Germinal center (tissue), 1 donor: ENCODE measurements at places on chromosomes 2 and 18.

GRCh38 chr2:39902103-39902502, 123.0 kb upstream of the THUMPD2 start:
- no peak for DNase-seq

GRCh38 chr2:187815113-187815512, 260.9 kb upstream of the TFPI start:
- no peak for DNase-seq

- no peak for DNase-seq
These were observed 66.7 kb downstream of the EDAR start for GRCh38 chr2:108922141-108922915.

- peak; percentile 95 for DNase-seq
These were observed at the start of gene KCTD18 for GRCh38 chr2:200509612-200510433. KCTD18 (minus strand) TSS chr2:200510068; CDS start chr2:200507016, 3,052 bp downstream.

- DNase-seq = no peak
These were observed 180.3 kb downstream of the VAPA start for GRCh38 chr18:10094154-10094553.

DNA sequence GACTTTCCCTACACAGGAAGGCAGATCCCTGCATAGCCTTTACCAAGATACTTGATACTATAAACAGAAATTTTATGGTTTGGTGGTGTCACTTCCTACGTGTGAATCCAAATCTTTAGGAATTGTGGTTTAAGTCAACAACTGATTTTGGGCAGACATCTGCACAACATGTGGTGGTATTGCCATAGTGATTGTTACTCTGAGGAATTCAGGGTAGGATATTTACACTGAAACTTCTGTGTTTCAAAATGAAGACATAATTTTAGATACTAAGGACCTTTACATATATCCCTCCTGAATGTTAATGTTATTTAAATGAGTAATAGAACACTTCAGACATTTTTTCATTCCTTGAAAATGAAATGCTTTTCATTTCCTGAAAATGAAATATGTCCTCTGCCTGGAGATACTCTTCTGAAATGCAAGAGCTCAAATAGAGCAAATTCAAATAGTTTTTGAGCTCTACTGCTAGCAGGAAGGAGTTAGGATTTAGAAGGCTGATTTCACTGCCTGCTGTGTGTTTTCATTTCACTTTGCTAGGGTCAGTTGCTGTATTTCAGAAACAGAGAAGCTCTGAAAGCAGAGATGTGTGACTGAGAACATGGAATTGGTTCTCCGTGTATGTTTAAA, 77.2 kb downstream of the MDH1 start:
- DNase-seq = no peak

DNA sequence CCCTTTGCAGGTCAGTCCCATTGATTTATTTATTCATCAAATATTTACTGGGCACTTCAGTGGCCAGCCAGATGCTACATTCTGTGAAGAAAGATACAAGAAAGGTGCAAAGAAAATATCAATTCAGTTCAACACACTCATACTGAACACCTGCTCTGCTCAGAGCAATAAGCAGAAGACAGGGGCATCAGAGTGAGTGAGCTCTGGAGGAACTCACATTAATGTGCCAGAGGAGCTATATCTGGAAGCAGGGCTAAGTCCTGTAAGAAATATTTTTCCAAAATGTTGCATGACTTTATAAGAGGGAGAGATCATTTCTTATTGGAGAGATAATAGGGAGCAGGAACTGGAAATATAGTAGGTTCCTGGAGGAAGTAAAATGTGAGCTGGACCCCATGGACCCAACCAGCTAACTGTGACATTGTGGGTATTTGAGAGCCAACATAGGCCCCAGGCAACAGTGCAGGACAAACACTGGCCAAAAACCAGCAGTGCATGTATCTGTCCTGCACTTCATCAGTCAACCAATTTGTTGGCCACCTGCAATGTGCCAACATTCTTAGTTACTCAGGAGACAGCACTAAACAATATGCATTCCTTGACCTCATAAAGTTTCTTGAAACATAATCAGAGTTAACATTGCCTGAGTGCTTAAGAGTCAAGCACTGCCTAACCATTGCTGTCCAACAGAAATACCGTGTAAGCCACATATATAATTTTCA, 102.7 kb upstream of the PTPRM start:
- DNase-seq = no peak

GRCh38 chr2:18349421-18349820, 211.0 kb downstream of the RDH14 start:
- no peak for DNase-seq
